ENCODE measurements at places on chromosomes 7 and 10.

GRCh38 chr7:132943645-132944044 is 138.2 kb downstream of the CHCHD3 start:
- DNase-seq = no peak

GRCh38 chr10:7984896-7985295 is 69.6 kb upstream of the GATA3 start:
- no peak for DNase-seq

GRCh38 chr10:60549686-60550085 is 160.0 kb upstream of the ANK3 start:
- peak; percentile 38 for DNase-seq

- DNase-seq = peak; percentile 77
These were observed 1.3 kb downstream of the LSM8 start for GRCh38 chr7:118185163-118185860.

GRCh38 chr7:28811701-28812430 is 146.3 kb downstream of the TRIL start:
- peak; percentile 41 for DNase-seq

DNA sequence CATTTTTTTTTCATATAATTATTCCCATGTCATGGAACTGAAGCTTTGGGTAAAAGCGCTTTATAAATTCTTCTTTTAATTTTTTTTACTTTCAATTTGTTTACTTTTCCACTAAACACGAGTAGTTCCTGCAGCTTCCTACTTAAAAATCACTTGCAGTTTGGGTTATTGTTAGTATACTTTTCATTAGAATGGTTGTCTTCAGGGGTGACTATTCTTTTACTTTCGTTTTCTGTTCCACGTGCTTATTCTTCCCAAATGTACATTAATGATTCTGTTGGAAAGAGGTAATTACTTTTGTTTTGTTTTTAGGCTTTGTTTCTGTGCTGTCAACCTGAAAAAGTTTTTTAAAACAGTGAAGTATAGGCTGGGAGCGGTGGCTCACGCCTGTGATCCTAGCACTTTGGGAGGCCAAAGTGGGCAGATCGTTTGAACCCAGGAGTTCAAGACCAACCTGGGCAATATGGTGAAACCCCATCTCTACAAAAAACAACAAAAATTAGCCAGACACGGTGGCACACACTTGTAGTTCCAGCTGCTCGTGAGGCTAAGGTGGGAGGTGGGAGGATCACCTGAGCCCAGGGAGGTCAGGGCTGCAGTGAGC is 5.2 kb upstream of the CFAP69 start:
- no peak for DNase-seq

GRCh38 chr10:49827297-49827696 is 65.2 kb upstream of the OGDHL start:
- DNase-seq = no peak

DNA sequence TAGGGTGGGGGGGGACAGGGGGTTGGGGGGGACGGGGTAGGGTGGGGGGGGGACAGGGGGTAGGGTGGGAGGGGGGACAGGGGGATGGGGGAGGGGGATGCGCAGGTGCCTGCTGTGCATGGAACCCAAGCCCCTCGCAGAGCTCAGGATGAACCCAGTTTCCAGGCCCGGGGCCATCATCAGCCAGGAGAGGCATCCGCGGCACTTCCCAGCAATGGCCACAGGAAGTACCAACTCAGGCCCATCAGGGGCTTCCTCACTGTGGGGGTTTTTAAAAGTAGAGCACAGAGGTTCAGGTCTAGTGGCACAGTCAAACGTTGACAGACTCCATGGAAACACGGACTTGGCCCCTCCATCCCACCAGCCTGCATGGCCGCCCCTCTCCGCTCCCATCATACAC is 172.7 kb downstream of the DIP2C start:
- DNase-seq = no peak

DNA sequence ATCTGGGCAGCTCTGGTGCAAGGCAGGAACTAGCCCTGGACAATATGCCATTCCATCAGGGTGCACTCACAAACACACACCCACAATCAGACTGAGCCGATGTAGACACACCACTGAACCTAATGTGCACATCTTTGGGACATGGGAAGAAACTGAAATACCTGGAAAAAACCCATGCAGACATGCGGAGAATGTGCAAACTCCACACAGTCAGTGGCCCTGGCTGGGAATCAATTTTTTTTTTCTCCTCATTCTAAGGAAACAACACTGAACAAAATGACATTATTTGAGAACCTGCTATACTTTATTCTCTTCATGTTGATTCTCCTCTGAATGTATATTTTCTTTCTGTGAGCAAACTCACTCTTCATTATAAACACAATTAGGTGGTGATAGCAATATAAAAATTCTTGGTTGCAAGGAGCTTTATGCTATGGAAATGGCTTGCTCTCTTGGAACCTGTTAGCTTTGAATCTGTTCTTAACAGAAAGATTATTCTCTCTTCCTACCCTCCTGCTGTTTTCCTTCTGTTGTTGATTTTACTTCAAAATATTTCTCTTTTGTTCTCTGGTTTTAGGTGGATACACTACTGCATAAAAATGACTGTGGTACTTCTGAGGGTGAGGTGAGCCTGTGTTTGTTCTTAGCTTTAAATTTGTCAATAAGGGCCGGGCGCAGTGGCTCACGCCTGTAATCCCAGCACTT is 33.0 kb upstream of the MICU1 start:
- no peak for DNase-seq

GRCh38 chr7:55538538-55538937 is 33.8 kb downstream of the VOPP1 start:
- DNase-seq = peak; percentile 86

DNA sequence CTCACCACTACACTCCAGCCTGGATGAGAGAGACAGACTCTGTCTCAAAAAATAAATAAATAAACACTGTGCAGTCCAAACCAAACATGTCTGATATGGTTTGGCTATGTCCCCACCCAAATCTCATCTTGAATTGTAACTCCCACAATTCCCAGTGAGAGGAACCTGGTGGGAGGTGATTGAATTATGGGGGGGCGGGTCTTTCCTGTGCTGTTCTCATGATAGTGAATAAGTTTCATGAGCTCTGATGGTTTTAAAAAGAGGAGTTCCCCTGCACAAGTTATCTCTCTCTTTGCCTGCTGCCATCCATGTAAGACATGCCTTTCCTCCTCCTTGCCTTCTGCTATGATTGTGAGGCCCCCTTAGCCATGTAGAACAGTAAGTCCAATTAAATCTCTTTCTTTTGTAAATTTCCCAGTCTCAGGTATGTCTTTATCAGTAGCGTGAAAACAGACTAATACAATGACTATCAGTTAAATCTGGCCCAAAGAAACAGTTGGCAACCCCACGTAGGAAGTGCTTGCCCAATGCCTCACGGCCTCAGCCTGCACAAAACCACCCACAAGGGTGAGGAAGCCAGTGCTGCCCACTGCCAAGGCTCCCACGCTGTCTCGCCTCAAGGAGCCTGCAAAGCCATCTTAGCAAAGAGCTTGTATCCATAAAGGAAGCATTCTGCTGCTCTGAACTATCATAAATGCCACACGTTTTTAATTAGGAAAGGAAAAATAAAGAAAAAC is 64.7 kb downstream of the PIK3AP1 start:
- no peak for DNase-seq

- DNase-seq = peak; percentile 45
These were observed 5.5 kb downstream of the ZNF503 start for GRCh38 chr10:75395932-75396630.

DNA sequence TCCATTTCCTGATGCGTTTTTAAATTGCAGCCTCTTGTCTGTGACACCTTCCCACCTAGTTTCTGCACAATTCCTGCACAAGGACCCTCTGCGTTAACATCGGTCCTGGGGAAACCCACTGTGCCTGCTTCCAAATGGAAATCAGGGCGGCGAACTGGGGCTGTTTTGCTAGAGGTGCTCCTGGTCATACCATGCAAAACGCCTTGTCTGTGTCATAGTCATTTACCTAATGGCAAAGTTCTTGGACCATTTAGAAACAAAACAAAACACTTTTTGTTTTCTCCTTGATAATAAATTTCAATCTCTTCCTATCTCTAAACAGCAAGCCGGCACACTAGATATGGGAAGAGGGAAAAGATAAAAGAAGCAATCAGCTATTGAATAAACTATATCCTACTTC is 206.9 kb upstream of the KLF14 start:
- no peak for DNase-seq

DNA sequence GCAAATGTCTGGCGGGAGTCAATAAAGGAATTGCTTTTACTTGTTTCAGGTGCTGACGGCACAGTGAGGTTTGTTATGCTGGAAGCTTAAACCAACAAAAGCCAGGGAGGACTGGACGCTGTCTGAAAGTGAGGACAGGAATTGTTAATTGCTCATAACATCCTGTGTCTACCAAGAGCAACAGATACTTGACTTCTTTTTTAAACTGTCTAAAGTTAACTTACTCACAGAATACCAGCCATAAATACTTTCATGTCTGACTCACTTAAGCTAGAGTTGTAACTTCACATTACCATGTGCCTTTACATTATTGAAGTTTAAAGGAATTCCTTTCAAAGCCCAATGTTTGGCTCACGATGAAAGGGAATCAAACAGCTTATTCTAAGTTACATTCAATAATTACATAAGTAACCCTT is 252.7 kb upstream of the SHH start:
- no peak for DNase-seq

GRCh38 chr10:93926613-93927012 is 32.8 kb downstream of the SLC35G1 start:
- peak; percentile 9 for DNase-seq

DNA sequence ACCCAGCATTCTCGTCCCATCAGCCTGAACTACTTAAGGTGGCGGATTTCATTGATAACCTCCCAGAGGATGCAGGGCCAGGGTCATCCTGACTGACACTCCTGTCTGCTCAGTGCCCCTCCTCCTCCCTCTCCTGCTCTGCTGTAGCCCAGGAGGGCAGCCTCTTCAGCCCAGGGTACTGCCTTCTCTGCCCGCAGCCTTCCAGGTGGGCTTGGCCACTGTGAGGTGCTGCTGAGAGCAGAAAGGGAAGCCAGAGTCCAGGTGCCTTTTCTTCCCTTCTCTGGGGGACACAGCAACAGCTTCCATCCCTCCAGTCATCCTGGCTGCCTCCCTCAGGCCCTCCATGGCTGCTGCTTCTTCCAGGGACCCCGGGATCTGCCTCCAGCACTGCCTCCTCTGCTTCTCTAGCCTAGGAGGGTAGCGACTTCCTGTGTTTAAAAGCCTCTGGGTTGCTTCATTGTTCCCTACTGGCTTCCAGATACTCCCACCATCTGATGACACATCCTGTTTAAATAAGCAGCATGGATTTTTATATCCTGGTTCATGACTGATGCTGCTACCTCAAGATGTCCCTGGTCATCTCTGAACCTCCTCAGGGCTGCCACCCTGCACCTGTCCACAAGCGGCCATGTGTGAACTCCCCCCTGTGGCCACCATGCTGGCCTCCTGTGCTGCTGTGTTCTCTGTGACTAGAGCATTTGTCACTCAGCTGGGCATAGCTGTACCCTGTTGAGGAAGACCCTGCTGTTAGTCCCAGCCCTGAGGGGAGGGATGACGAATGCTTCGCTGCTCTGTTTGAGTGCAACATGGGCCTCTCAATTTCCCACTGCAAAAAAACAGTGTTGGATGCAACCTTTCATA is 55.8 kb downstream of the AKR1C4 start:
- DNase-seq = peak; percentile 17

- peak; percentile 98 for DNase-seq
These were observed 23.6 kb downstream of the GNA12 start for GRCh38 chr7:2820508-2820934.

- no peak for DNase-seq
These were observed 79.6 kb upstream of the FOXP2 start for GRCh38 chr7:114334989-114335388.

DNA sequence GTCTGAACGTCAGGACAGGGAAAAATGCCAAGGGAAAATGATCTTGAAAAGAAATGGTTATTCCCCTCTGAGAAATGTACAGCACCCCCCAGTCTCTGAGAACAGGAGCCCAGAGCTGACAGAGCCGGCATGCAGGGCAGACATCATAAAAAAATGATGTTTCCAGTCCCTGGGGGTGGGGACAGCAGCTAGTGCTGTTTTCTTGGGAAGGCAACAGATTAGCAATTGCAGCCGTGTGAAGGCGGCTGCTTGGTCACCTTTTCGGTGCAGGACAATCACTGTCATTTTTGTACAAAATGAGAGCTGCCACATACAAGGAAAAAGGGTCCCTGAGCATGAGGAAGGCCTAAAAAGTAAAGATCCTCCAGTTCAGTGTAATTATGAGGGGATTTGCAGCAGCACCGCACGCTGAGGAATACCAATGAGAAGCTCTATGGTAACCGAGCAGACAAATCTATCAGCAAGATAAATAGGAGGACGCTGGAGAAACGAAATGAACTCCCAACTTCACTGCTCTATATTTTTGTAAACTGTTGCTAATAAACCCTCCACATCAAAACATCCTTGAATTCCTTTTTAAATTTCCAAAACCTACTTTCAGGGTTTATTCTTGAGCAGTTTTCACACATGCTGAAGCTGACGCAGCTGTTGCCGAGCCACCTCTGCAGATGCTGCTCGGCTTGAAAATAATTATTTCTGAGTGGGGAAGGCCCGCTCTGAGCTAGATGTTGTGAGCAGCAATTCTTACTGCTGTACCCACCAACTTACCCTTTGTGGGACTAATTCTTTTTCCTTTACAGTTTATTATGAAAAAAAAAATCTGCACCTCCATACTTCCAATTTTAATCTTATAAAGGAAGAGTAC is 98.2 kb upstream of the NEBL start:
- DNase-seq = no peak

DNA sequence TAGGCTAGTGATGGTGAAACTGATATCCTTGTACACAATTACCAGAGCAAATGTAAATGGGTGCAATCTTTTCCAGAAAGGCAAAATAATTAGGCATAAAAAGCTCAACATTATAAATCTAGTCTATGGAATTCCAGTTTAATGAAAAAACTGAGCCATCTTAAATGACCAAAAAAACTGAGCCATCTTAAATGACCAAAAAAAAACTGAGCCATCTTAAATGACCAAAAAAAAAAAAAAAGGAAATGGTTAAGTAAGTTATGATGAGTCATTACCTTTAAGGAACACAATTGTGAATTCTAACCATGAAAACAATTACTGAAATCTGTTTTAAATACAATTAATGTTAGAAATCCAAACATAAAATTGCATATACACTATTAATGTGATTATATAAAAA is 25.3 kb downstream of the USP6NL start:
- DNase-seq = peak; percentile 9

- DNase-seq = peak; percentile 46
These were observed 89.9 kb downstream of the SND1 start for GRCh38 chr7:127741764-127742375.

GRCh38 chr10:4307910-4308309 is 518.1 kb upstream of the AKR1E2 start:
- peak; percentile 77 for DNase-seq

Measured in fibroblast of the aortic adventitia (primary cell).